Stimulated activated CD4-positive, alpha-beta T cell treated with anti-CD3 and anti-CD28 coated beads, Interleukin-2, amount 100 ng/mL, for 24 hours (primary cell): ENCODE measurements at places on chromosomes 16 and 17.

DNA sequence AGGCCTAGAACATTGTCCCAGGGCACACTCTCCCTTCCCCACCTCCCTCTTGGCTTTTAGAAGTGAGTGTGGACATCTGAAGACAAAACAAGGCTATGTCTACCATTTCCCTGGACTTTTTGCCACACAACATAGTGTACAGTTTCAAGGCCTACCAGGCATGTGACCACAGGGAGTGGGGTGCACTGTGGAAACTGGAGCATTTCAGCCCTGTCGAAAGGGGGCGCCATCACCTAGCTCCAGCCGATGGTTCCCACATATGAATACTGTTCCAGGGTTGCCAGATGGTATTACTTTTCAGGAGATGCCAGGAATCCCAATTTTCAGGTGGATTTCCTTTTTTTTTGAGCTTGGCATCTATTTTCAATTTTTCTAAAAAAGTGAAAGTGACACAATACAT lies 140.7 kb downstream of the KATNIP start:
- DNase-seq, result peak; percentile 45

- DNase-seq, result no peak
Measured at GRCh38 chr16:84848986-84849634, 29.3 kb downstream of the CRISPLD2 start.

- DNase-seq, result no peak
Measured at GRCh38 chr16:11497851-11498289, 88.8 kb downstream of the LITAF start.

DNA sequence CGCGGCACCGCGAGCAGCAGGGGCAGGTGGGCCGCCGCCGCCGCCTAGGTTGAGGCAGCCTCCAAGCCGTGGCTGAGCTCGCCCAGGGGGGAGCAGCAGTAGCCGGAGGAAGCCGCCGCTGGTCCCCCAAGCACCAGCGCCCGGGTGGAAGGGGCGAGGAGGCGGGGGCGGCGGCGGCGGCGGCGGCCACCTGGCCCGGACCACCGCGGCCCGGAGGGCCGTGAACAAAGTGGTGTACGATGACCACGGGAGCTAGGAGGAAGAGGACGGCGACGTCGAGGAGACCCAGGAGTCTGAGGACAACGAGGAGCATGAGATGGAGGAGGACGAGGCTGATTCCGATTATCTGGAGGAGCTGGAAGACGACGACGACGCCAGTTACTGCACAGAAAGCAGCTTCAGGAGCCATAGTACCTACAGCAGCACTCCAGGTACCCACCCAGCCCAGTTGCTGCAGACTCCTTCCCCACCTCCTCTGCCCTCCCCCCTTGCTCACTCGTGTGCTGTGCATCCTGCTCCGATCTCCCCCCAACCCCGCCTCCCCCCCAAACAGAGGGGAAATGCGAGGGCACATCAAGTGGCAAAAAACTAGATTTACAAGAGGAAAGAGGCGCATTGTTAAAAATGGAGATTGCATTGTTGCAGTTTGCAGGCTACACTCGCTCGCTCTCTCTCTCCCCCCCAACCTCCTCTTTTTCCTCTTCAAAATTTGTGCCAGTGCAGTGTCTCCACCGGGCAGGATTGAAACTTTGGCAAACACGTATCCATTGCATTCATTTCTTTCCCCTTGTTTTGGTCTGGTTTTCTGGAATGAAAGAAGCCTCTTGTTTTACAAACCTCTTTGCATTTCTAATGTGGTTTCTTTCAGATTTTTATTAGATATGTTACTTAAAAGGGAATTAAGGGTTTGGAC lies 41.8 kb upstream of the AMZ2 start:
- DNase-seq, result no peak

- no peak for DNase-seq
Measured at GRCh38 chr17:77214743-77215142, 74.0 kb downstream of the SEC14L1 start.

- DNase-seq, result no peak
Measured at GRCh38 chr16:11078812-11079459, 134.6 kb downstream of the CLEC16A start.

- DNase-seq, result no peak
Measured at GRCh38 chr16:8967132-8967821, 3.6 kb upstream of the USP7 start.

GRCh38 chr16:23979441-23979840 lies 143.7 kb downstream of the PRKCB start:
- DNase-seq, result no peak

DNA sequence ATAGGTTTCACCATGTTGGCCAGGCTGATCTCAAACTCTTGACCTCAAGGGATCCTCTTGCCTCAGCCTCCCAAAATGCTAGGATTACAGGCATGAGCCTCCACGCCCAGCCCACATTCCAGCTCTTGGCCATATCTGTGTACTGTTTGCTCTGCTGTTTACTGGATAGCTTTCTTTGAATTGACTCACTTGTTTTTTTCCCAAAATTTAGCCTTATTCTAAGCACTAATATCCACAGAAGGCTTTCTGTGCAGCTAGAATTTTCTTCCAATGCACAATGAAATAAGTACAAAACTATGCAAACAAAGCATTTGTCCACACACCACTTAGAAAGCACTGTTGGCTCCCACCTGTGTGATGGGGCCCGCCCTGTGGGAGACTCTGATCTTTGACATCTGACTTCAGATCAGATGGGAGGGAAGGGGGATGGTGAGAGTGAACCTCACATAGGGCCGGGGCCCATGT lies 72.2 kb downstream of the CLEC16A start:
- no peak for DNase-seq

DNA sequence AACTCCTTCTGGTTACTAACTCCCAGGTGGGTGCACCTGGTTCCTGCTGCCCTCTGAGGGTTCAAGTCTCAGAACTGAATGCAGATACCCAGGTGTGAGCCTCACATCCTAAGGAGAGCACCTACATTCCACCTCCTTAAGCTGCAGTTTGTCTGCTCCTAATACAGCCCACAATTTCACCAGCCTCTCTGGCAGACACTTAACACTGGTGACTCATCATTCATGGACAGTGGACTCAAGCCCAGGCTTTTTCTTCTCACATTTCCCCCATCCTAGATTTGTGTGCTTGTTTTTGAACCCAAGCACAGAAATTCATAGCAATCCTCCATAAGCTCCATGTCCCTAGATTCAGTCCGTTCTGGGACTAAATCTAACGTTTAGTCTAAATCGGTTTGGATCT lies 7.0 kb upstream of the MAF start:
- no peak for DNase-seq

DNA sequence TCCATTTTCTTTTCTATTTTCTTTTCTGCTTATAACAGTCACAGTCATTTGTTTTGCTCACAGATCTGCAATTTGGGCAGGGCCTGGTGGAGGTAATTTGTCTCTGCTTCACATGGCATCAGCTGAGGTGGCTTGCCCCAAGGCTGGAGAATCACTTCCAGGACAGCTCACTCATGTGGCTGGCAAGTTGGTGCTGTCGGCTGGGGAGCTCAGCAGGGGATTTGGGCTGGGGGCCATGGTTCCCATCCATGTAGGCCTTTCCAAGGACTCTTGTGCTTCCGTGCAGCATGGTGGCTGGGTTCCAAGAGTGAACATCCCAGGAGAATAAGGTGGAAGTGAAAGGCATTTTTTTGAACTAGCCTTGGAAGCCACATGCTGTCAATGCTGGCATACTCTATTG lies 85.7 kb downstream of the MGAT5B start:
- no peak for DNase-seq

GRCh38 chr16:1141191-1141590 lies 11.7 kb upstream of the CACNA1H start:
- DNase-seq, result no peak

GRCh38 chr17:2560658-2561057 lies 32.8 kb upstream of the PAFAH1B1 start:
- DNase-seq, result no peak

GRCh38 chr16:73036074-73036826 lies 11.7 kb downstream of the ZFHX3 start:
- no peak for DNase-seq
